MCF 10A (cell line): ENCODE measurements at places on chromosomes 11 and 22. TPM values are rescaled to one million over a fixed set of nuclear protein-coding genes. Genes with fewer than 3 reads are reported as not detected.
A peak's percentile ranks its signal among the peaks of the same experiment; 100 is the strongest.

DNA sequence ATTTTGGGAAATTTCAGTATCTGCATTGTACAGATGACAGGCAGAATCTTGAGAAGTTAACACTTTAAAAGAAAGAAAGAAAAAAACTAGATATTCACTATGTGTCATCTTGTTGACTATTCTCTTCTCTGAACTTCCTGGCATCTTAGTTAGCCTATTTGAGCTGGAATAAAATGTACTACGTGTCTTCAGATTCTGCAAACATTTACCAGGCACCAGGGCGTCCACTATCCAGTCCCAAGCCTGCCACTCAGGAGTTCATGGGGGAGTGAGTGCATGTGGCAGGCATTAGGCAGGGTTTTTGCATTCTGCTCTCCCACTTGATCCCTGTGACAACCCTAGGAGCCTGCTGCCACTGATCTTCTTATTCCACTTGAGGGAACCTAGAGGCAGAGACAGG lies 25.0 kb downstream of the TIMP3 start:
- H3K4me1 ChIP-seq = peaks cover 7% of the 10 kb centered on the region
- DNase-seq = no peak
- H3K4me3 ChIP-seq = no peak overlapping the region
- H3K27me3 ChIP-seq = no peaks in the 10 kb centered on the region
- peaks cover 23% of the 10 kb centered on the region for H3K36me3 ChIP-seq

- no peak overlapping the region for H3K4me3 ChIP-seq
- peak; percentile 32 for DNase-seq
- no peaks in the 10 kb centered on the region for H3K27me3 ChIP-seq
- H3K27ac ChIP-seq = peak overlapping the region; percentile 29
- H3K4me1 ChIP-seq = peaks cover under 1% of the 10 kb centered on the region
Measured at GRCh38 chr22:31089160-31090100, 8.3 kb downstream of the SMTN start.

DDTL gene
- 2.1 and 2.5 TPM in 2 replicates for total RNA-seq

DNA sequence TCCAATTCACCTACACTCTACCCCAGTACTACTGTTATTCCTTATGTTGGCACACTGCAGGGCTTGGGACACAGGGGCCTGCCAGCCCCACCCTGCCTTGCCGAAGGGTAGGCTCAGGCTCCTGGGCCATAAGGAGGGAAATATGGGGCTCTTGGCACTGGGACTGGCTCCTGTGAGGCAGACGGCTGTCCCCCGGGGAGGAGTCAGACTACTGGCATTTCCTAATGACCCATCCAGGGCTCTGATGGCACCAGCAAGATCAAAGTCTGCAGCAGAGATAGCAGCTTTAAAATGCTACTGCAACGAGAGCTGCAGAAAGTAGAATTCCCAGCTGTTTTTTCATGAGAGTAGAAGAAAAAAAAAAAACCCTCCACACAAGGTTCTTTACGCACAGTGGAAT lies 42.2 kb upstream of the CYP2D6 start:
- peaks cover 38% of the 10 kb centered on the region for H3K36me3 ChIP-seq
- no peaks in the 10 kb centered on the region for H3K27me3 ChIP-seq
- peaks cover 6% of the 10 kb centered on the region for H3K4me1 ChIP-seq
- H3K4me3 ChIP-seq = no peak overlapping the region
